ENCODE measurements at places on chromosomes 2 and 18.

- DNase-seq: no peak
Observed at GRCh38 chr2:120110507-120110906, 97.6 kb downstream of the EPB41L5 start.

DNA sequence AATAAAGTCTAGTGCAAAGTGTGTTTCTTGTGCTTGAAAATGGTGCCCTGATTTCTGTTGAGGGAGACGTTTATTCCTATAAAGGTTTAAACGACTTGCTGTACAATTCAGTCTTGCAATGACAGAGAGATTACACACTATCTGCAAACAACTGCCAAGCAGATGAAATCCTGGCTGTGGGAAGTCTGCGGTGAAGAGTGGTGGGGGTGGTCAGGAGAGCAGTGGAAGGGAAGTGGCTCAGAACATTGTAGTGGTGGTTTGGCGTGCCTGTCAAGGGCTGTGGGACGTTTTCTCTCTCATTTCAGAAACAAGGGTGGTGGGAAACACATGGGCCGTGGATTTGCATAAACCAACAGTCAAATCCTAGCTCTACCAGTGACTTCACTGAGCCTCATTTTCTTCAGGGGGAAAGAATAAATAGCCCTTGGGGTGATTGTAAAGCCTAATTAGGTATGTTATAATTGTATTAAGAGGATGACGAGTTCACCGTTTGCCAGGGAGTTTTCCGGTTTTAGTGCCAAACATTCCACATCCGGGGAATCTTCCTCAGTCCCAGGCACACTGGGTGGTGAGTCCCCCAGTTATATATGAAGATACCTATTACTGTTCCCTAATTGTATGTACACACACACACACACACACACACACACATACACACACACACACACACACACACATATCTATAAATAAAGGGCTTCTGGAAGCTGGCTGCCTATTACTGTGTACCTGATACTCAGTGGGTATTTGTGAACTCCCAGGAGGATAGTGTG, 115.0 kb downstream of the SPTBN1 start:
- DNase-seq: no peak

- no peak for DNase-seq
Observed at GRCh38 chr2:134189009-134189720, 64.7 kb upstream of the MGAT5 start.

DNA sequence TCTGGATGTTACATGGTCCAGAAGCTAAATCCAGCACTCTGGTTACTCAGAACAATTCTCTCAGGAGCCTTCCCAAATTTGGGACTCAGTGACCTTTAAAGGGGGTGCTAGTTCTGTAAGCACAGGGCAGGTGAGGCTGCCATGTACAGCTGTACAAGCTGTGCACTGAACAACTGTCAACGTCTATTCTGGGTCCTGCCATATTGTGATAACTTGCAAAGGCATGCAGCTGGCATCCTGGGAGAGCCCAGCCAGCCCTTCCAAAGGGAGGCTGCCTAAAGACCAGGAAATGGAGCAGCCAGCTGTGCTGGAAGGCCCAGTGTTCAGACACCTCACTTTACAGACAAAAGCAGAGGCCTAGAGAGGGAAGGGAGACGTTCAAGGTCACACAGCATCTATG, 204.8 kb downstream of the KLHL29 start:
- no peak for DNase-seq

Measured in ecto neural progenitor cell (in vitro differentiated cells).